ENCODE measurements at places on chromosomes 16 and 17. TPM values are rescaled to one million over a fixed set of nuclear protein-coding genes. Genes with fewer than 3 reads are reported as not detected.

DNA sequence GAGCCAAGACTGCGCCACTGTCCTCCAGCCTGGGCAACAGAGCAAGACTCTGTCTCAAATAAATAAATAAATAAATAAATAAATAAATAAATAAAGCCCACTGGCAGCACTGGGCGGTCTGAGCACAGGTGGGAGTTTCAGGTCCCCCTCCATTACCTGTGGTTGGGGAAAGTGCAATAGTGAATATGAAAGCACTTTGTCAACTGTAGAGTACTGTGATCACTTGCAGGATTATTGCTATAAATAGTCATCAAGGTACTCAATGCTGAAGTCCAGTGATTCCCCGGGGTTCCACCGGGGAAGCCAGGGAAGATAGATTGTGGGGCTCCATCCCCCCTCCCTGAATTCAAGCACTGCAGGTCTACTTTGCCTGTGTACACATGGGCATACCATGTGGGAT lies 42.7 kb upstream of the CPNE2 start:
- no peaks in the 10 kb centered on the region for H3K27me3 ChIP-seq
- no peak overlapping the region for H3K4me3 ChIP-seq
- no peak for DNase-seq
- H3K27ac ChIP-seq: no peak overlapping the region
- H3K36me3 ChIP-seq: peaks cover 60% of the 10 kb centered on the region
- H3K4me1 ChIP-seq: peaks cover 15% of the 10 kb centered on the region

DNA sequence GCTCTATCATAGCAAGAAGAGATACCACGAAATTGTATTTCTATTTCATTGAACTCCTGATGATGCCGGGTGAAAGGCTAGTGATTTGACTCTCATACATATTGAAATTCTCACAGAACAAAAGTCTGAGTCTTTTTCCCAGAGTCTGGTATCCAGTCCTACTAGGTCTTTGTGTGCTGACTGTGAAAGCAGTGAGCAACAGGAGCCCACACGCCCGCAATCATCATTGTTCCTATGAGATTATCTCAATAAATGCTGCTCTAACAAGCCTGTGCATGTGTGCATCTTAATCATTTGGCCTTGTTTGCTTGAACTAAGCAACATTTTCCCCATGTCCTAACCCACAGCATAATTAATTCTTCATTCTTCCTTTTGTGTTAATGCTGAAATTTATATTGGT lies 1466.0 kb downstream of the CDH11 start:
- H3K27ac ChIP-seq: no peak overlapping the region
- no peak for DNase-seq
- no peaks in the 10 kb centered on the region for H3K27me3 ChIP-seq

DNA sequence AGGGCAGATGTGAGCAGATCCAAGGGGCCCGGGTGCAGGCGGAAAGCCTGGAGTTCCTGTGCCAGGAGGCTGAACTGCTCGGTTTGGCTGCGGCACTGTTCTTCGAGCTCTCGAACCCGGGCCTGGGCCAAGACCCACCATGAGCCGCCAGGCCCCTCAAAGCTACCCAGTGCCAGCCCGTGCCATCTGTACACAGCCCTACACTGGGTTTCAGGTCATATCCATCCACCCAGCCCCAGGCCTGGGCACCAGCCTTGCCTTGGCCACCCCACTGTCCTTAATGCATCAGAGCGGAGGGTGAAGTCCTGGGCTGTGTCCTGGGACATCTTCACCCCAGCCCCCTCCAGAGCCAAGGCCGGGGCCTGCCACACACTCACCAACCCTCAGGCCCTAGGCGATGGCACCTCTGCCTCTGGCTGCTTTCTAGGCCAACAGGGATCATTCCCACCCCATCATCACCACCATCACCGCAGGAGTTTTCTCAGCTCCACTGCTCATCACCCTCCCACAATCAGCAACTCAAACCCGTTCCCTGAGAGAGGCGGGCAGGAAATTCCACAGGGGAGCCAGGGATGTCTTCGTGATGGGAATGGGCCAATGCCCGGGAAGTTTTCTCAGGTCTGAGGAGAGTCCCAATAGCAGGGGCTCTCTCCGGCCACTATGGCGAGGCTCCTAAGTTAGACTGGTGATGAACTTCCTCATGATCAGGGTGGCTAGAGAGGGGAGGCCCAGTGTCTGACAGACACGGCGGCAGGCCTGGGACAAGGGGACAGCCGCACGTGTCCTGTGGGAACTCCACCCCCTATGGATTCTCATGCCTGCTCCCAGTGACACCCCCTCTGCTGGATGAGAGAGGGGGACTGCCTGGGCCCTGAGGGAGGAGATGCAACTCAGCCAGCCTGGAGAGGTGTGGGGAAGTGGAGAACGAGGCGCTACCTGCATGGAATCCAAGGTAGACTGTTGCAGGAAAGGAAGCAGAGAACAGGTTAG lies 9.1 kb downstream of the TSPOAP1 start:
- no peak overlapping the region for H3K27ac ChIP-seq
- peak; percentile 44 for DNase-seq
- no peaks in the 10 kb centered on the region for H3K27me3 ChIP-seq
- no peak overlapping the region for H3K4me3 ChIP-seq

DNA sequence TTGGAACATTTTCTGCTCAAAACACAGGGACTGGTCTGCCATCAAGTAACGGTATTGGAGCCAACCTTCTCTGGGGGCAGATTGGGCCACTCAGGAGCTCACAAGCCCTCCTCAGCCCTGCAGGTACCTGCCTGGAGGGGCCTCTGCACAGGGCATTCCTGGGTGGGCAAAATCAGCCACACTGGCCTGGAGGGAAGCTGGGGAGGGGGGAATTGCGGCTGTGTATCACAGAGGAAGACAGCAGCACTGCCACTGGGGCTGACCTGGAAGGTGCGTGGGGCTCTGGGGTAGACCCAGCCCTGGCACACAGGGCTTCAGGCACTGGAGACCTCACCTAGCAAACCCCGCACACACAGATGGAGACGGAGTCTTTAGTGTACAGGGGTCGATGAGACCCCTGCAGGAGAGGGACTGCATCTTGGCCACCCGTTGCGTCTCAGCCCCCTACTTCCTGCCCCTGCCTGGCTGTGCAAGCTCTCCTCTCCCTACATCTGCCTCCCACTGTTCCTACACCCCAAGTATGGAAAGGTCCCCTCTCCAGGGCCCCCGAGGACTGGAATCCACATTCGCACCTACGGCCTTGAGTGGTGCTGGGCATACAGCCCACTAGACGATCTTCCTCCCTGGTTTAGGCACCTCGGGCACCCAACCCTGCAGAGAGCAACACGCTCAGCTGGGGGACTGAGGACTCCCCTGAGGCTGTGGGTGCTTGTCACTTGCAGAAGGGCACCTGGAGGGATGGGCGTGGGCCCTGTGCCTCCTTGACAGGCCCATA lies 7.1 kb upstream of the SRRM2 start:
- no peak overlapping the region for H3K27ac ChIP-seq
- H3K36me3 ChIP-seq: no peaks in the 10 kb centered on the region
- H3K4me3 ChIP-seq: no peak overlapping the region
- no peak for DNase-seq
- H3K4me1 ChIP-seq: no peaks in the 10 kb centered on the region
- H3K27me3 ChIP-seq: no peaks in the 10 kb centered on the region

DNA sequence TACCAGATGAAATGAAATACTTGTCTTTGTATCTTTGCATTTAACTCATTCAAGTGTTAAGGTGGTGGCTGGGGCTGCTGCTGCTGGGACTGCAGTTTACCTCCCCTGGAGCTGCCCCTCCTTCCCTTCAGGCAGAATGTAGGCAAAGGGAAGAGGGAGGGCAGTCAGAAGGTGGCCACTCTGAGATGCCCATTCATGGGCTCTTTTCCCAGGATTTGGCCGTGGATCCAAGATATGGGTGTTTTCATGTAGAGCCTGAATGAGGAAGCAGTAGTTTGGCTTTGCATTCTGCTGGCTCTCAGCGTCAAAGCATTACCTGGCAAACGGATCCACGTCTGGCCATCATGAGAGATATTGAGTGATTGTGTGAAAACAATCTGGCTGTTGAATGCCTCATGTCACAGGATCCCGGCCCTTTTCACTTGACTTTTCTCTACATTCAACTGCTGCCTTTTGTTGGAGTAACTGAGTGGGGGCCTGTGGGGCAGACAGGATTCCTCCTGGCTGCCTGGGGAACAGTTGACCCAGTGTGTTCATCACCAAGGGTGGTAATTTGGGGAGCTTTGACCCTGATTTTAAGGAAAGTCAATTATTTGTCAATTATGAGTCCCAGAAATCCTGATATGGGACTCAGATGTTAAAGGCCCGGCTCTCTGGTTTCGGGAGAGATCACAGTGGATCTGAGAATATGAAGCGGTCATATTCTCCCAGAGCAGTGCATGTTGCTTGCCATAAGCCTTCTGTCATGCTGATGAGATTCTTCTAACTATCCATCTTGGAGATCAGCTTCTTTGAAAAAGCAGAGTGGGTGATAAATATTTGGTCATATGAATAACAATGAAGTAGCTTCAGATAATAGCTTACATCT lies 236.8 kb downstream of the IRX3 start:
- H3K4me3 ChIP-seq: no peak overlapping the region
- H3K27me3 ChIP-seq: no peaks in the 10 kb centered on the region
- no peaks in the 10 kb centered on the region for H3K36me3 ChIP-seq
- no peaks in the 10 kb centered on the region for H3K4me1 ChIP-seq
- DNase-seq: no peak
- H3K27ac ChIP-seq: no peak overlapping the region

DNA sequence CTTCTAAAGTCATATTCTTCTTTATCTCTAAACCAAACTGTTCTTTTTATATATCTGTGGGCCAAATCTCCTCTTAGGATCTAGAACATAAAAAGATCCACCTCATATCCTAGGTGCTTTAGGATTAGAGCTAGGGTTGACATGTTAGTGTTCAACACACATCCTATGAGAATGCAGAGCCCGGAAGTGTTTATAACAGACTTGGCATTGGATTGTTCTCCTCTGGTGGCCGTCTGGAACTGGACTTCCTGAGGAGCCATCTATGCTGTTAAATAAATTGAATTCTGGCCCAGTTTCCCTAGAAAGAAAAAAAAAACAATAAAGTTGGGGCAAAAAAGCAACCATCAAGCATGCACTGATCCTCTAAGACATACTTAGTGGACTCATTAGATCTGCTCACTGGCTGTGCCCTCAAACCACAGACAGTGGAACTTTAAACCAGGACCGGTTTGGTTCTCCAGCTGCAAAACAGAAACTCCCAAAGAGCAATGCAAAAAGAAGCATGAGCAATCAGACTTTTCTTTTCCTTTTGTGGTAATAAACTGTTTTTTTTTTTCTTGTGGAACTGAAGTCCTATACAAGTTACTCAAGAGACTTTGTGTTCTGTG lies 182.5 kb downstream of the ZNF18 start:
- H3K36me3 ChIP-seq: no peaks in the 10 kb centered on the region
- no peaks in the 10 kb centered on the region for H3K4me1 ChIP-seq
- no peak overlapping the region for H3K27ac ChIP-seq

GRCh38 chr17:35141681-35142466 lies at the start of gene NLE1:
Gene NLE1, minus strand, starts transcription at chr17:35142303. Its CDS starts 28 bp downstream, at chr17:35142275.
- no peaks in the 10 kb centered on the region for H3K27me3 ChIP-seq
- H3K36me3 ChIP-seq: peaks cover 20% of the 10 kb centered on the region
- peaks cover 14% of the 10 kb centered on the region for H3K4me1 ChIP-seq
- H3K4me3 ChIP-seq: peak within 1 kb of the TSS; percentile 85
- peak; percentile 81 for DNase-seq

DNA sequence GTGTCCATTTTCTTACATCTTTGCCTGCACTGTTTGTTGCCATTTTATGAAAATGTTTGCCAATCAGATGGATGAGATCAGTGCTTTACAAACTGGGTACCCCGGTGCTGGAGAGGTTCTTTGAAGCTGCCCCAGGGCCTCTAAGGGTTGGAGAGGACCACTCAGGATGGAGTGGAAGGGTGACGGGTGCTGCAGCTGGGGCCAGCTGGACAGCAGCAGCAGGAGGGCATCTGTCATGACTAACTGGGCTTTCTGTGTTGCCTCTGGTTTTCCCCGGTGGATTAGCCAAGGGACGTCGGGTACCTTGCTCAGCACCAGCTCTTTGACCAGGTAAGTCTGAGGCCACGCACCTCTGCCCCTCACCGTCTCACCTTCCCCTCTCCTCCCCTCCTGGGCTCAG lies 12.3 kb downstream of the KDM8 start:
- peaks cover 16% of the 10 kb centered on the region for H3K36me3 ChIP-seq
- no peak overlapping the region for H3K4me3 ChIP-seq
- peaks cover 7% of the 10 kb centered on the region for H3K4me1 ChIP-seq

DNA sequence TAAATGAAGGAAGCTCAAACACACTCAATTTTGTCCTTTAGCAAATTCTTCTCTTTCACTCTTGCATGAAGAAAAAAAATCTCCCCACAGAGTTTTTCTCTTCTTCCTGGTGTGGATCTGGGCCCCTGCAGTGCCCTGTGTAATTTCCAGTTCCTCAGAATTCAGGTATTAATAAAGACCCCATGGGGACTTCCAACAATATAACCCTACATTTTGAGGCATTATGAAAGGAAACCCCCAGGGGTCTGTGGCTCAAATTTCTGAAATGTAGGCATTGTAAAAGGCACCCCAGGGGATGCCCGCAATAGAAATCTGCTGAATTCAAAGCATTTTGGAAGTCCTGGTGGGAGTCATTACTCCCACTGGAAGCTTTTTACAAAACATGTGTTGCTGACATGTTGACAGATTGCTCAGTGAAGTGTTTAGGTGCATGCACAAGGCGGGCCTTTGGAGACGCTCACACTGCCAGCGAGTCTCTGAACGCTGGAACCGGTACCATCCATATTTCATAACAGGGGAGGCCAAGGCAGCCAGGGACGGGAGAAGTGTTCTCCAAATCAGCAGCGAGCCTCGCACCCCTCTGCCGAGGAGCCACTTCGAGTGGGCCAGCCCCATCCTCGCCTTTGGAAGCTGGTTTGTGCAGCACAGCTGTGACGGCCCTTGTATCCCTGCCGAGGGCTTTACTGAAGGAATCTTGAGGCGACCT lies 154.0 kb downstream of the ZNF423 start:
- H3K4me3 ChIP-seq: no peak overlapping the region
- no peaks in the 10 kb centered on the region for H3K27me3 ChIP-seq
- no peak overlapping the region for H3K27ac ChIP-seq
- H3K36me3 ChIP-seq: no peaks in the 10 kb centered on the region
- DNase-seq: no peak

DNA sequence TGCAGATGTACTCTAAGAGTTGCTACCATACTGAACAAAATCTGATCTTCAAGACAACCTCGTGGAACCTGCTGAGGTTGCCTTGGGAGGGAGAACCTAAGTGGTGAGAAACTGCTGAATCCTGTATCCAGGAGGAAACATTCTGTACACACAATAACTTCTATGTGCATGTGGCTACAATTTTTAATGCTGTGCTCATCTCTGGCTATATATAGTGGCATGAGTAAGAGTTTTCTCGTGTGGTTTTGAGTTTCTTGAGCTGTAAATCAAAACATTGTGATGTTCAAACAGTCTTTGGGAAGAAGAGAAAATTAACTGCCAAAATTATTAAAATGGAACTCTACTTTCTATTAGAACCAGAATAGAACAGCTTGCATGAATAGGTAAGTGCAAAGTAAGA lies 206.8 kb downstream of the CA10 start:
- no peak for DNase-seq
- H3K27me3 ChIP-seq: no peaks in the 10 kb centered on the region
- H3K4me1 ChIP-seq: no peaks in the 10 kb centered on the region

The MT3 gene
- total RNA-seq: not detected

The GPR139 gene
- not detected for total RNA-seq

The CIITA gene
- total RNA-seq: 11.9 TPM

The MYH1 gene
- not detected for total RNA-seq

The CEP295NL gene
- total RNA-seq: not detected

All from CD8-positive, alpha-beta memory T cell (primary cell).